CMK (cell line): ENCODE measurements at places on chromosomes 2 and 18.

DNA sequence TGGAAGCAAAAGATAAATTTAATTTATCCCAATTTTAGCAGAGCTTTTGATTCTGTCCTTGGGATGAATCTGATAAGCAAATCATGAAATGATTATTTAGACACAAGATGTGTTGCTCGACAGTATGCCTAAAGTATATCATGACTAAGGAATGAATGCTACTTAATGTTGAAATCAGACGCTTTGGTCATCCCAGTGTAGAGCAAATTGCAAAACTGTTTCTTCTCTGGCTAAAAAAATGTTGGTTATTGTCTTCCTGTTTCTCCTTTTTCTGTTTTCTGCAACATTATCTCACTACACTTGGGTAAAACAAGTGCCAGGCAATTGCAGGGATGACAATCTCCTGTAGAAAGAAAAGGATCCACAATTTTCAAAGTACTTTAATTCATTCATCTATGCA is 66.4 kb downstream of the BABAM2 start:
- no peak for DNase-seq

GRCh38 chr18:74139888-74140287 is 7.7 kb downstream of the FBXO15 start:
- DNase-seq, result no peak

DNA sequence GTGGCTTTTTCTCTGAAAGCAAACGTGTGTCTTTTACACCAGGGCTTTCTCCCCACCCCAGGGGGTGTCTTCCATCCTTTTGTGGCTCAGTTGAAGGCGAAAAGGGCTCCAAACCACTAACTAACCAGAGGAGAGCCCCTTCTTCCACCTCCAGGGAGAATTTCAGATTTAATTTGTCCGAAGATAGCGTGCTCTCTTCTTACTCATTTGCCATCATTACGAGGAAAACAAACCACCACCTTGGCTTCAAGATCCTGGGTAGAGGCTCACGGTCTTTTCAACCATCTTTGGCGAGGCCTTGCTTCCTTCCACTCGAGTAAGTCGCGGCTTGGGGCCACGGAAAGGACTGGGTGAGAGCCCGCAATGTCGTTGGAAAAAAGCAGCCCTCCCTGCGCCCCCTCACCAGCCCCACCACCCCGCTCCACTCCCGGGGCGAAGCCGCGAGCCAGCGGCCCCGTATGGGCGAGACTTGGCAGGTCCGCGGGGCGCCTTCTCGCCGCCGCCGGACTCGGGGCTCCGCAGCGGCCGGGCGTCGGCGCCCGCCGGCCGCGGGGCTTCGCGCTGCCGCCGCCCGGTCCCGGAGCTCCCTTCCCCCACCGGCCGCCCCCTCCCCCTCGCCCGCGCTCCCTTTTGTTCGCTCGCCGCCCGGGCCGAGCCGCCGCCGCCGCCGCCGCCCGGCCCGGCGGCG is 1.7 kb upstream of the ZNF532 start:
- DNase-seq, result no peak

DNA sequence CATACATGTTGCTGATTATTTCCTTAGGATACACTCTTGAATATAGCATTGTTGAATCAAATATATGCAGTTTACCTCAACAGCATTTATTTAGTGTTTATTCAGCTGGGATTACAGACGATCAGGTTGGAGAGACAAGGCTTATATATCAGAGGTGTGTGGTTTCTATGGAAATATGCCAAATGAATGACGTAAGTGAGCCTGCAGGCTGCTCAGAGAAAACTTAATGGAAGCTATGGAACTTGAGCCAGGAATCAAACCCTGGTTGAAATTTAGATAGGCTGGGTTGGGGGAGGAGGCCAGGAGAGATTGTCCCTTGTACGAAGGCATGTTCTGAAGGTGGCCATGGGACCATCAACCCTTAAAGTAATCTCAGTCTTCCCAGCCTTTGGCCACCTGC is 79.5 kb downstream of the INPP4A start:
- no peak for DNase-seq

- DNase-seq, result no peak
These were observed 45.8 kb downstream of the LIMS1 start for GRCh38 chr2:108580050-108580449.
